ENCODE measurements at places on chromosomes 16 and 17.

DNA sequence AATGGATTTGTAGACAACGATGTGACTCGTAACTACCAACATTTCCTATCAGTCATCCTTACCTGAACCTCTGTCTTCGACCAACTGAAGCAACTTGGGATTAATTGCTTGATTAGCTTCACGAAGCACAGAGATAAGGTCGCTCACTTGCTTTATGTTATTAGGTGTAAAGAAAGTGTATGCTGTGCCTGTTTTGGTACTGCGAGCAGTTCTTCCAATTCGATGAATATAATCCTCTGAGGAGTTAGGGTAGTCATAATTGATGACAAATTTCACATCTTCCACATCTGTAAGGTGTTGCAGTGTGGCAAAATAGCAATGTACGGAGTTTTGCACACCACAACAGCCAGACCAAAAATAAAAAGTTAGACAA lies 3.6 kb upstream of the POLG2 start:
- DNase-seq = no peak

GRCh38 chr16:1981398-1981836 lies at the start of gene NOXO1:
Gene NOXO1, minus strand, starts transcription at chr16:1981469. Its CDS starts 290 bp downstream, at chr16:1981179.
- DNase-seq = no peak

GRCh38 chr16:47584464-47585225 lies 123.5 kb downstream of the PHKB start:
- DNase-seq = no peak

- peak; percentile 20 for DNase-seq
These were observed 195.9 kb upstream of the CHMP6 start for GRCh38 chr17:80795754-80796153.

- no peak for DNase-seq
These were observed 43.0 kb upstream of the RHBDL3 start for GRCh38 chr17:32222621-32223020.

GRCh38 chr16:8320131-8320530 lies 270.2 kb downstream of the TMEM114 start:
- DNase-seq = no peak

DNA sequence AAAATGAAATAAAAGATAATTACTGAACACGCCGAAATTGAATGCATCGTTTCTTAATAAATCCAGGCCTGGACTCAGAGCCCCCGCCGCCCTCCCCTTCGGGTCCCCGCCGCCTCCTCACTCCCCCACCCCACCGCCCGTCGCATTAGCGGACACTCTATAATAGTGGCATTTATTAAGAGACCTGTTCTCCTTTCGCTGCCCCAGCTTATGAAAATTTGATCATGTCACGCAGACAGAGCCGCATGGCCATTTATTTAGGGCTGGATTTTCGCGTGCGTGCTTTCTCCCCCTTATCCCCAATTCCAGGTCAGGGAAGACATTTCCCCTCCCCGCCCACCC lies 6.3 kb upstream of the HOXB2 start:
- DNase-seq = no peak

DNA sequence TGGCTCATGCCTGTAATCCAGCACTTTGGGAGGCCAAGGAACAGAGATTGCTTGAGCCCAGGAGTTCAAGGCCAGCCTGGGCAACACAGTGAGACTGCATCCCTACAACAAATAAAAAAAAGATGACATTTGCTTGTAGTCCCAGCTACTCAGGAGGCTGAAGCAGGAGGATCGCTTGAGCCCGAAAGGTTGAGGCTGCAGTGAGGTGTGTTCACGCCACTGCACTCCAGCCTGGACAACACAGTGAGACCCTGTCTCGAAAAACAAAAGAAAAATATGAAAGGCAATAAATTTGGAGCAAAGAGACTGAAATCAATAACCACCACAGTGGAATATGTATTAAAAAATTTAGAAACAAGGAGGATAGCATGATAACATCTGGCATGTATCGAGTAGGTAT lies 143.8 kb upstream of the RBL2 start:
- DNase-seq = no peak

DNA sequence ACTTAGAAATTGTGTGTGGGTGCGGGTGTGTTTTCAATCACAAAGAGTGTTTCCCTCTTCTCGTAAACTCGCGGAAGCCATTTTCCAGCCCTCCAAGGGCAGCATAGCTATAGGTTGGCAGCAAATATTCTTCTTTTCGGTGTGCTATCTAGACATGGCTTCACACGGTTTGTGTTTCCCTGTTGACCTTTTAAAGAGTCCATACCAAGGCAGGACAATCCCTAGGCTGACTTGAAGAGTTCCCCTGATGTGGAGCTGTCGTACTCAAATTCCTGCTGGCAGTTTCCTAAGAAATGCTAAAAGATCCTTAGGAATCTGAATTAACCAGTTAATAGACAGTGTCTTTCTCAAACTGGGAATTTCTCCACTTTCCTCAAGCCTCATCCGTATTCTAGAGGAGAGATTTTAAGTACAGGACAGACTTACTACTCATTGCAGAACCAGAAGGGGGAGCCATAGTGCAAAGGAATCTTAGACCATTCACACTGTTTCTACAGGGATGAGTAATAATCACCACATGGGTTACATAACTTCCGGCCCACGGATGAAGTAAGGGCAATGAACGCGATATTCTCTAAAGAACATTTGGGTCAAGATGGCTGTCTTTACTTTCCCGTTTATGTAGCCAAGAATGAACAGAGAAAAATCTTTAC lies 288.6 kb upstream of the ELAC2 start:
- peak; percentile 54 for DNase-seq

GRCh38 chr16:53583401-53583800 lies 80.4 kb upstream of the AKTIP start:
- DNase-seq = no peak

GRCh38 chr17:68461122-68461539 lies 3.8 kb upstream of the WIPI1 start:
- DNase-seq = no peak

DNA sequence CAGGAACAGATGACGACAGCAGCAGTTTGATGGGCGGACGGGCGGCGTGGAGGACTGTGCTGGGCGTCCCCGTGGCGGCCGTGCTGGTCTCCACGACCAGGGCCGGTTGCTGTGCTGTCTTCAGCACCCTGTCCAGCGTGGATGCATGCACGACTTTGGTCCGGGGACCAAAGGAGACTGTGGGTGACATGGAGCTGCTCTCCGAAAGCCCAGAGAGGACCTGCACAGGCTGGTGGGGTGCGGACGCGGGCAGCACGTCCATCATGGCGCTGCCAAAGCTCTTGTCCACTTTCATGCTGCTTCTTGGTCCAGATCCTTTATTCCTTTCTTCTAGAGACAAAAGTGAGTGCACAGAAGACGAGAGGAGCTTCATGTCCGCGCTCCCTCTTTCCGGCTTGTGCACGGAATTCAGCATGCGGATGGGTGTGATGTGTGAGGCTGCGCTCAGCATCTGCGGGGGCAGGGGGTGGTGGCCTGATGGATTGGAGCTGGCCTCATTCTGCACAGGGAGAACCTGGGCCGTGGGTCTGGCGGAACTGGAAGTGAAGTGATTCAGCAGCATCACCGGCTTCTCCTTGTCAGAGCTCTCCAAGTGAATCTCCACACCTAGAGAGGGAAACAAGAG lies 20.3 kb downstream of the MAP1LC3B start:
- no peak for DNase-seq

- DNase-seq = no peak
These were observed 40.3 kb upstream of the ERN1 start for GRCh38 chr17:64170286-64170685.

DNA sequence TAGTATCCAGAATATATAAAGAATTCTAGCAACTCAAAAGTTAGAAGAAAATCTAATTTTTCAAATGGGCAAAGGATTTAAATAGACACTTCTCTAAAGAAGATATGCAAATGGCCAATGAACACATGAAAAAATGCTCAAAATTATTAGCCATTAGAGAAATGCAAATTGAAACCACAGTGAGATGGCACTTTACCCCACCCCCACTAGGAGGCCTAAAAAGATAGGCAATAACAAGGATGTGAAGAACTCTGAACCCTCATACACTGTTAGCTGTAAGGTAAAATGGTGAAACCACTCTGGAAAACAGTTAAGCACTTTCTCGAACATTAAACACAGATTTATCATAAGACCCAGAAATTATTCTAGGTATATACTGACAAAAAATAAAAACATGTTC lies 71.4 kb upstream of the IRX6 start:
- no peak for DNase-seq

- no peak for DNase-seq
These were observed 3.0 kb downstream of the CDH1 start for GRCh38 chr16:68739964-68740627.

DNA sequence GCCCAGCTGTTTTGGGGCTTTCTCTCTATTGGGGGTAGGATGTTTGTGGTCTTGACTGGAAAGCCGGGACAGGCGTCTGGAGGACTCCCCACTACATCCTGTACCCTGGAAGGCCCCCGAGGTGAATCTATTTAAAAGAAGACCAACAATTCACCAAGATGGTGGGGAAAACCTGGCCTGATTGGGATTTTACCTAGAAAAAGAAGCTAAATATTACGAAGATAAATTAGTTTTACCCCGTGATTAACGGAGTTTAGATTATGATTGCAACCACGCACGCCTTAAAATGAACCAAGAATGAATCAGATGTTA lies 779 bp upstream of the CCDC102A start:
- DNase-seq = no peak

GRCh38 chr16:82041542-82041941 lies 6.5 kb downstream of the HSD17B2 start:
- no peak for DNase-seq

DNA sequence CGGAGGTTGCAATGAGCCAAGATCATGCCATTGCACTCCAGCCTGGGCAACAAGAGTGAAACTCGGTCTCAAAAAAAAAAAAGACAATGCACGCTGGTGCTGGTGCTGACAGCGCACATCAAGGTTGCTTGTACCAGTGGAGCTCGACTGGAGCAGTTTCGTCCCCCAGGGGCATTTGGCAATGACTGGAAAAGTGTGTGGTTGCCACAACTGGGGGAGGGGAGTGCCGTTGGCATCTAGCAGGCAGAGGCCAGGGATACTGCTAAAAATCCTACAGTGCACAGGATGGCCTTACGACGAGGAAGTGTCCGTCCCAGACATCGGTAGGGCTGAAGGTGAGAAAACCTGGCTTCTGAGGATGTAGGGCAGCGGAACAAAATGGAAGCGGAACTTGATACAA lies 2.4 kb downstream of the MEAK7 start:
- no peak for DNase-seq

- DNase-seq = no peak
These were observed 588.2 kb upstream of the CDH11 start for GRCh38 chr16:65710107-65710506.

- no peak for DNase-seq
These were observed 87.3 kb downstream of the YPEL2 start for GRCh38 chr17:59418732-59419166.

DNA sequence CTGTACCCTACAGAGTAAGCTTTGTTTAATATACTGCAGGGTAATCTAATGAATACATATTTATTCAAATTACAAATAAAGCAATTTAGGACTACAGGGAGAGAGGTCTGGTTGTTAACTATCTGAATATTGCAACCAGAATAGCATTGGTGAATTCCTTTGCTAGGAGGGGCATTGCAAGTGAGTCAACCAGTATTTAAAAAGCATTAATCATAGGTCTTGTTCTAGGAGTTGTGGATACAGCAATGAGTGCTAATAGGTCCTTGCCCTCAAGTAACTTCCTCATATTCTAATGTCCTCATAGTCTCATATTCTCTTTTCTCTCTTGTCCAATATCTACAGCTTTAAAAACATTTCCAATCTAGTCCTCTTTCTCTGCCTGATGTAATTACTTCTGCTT lies 531.4 kb downstream of the CDH11 start:
- DNase-seq = no peak

DNA sequence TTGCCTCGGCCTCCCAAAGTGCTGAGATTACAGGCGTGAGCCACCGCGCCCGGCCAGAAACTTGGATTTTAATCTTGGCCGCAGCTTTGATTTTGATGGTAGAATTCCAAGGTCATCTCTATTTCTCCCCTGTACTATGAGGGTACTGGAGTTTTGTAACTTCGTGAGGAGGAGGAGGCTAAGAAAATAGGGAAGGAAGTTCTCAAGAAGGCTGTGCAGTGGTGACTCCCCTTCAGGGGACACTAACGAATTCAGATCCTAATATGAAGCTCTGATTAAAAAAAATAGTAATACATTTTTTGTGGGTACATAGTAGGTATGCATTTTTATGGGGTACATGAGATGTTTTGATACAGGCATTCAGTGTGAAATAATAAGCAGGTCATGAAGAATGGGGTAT lies 55.9 kb downstream of the LDHD start:
- DNase-seq = no peak

DNA sequence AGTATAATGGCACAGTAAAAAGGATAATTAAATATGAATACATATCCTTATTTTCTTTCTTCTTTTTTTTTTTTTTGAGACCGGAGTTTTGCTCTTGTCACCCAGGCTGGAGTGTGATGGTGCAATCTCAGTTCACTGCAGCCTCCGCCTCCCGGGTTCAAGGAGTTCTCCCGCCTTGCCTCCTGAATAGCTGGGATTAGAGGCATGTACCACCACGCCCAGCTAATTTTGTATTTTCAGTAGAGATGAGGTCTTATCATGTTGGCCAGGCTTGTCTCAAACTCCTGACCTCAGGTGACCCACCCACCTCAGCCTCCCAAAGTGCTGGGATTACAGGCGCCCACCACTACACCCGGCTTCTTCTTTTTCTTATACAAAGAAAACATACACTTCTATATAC lies 12.0 kb downstream of the GABARAPL2 start:
- DNase-seq = no peak

- no peak for DNase-seq
These were observed 58.1 kb upstream of the CBFA2T3 start for GRCh38 chr16:89034971-89035668.

Data from body of pancreas (tissue), 4 donors.